Mesothelial cell of epicardium (in vitro differentiated cells): ENCODE measurements at places on chromosomes 13 and 19. TPM values are rescaled to one million over a fixed set of nuclear protein-coding genes. Genes with fewer than 3 reads are reported as not detected.

DNA sequence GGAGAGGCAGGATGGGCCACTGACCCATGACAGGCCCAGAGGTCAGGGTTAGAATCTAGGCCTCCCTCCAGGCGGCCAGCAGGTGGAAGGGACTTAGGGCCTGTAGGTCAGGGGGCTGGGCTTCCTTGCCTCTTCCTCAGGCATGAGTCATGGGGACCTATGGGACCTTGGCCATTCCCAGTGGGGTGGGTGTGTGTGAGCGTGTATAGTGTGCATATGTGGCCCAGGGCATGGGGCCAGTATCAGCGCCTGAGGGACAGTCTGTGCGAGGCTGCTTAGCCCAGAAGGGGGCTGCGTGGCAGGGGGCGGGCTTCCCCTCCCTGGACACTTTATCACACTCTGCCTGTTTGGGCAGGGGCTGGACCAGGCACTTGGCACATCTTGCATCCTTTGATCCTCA lies 13.3 kb downstream of the KCTD15 start:
- no peak for DNase-seq
- H3K27me3 ChIP-seq: no peaks in the 10 kb centered on the region
- H3K4me1 ChIP-seq: no peaks in the 10 kb centered on the region
- no peak overlapping the region for H3K27ac ChIP-seq
- H3K36me3 ChIP-seq: peaks cover 34% of the 10 kb centered on the region

GRCh38 chr19:7527516-7528191 lies 5.2 kb downstream of the MCOLN1 start:
- no peak for DNase-seq
- peaks cover 8% of the 10 kb centered on the region for H3K36me3 ChIP-seq
- peaks cover 5% of the 10 kb centered on the region for H3K4me1 ChIP-seq

Gene ZNF581
- total RNA-seq: 42.6 to 47.0 TPM (median 46.9 TPM) in 3 replicates

- peaks cover 5% of the 10 kb centered on the region for H3K4me1 ChIP-seq
- no peak overlapping the region for H3K4me3 ChIP-seq
- DNase-seq: no peak
- peaks cover 22% of the 10 kb centered on the region for H3K27me3 ChIP-seq
Observed at GRCh38 chr13:44312834-44313551, 60.6 kb upstream of the SERP2 start.

Gene GIPR
- 3.6 to 5.1 TPM (median 4.1 TPM) in 3 replicates for total RNA-seq

DNA sequence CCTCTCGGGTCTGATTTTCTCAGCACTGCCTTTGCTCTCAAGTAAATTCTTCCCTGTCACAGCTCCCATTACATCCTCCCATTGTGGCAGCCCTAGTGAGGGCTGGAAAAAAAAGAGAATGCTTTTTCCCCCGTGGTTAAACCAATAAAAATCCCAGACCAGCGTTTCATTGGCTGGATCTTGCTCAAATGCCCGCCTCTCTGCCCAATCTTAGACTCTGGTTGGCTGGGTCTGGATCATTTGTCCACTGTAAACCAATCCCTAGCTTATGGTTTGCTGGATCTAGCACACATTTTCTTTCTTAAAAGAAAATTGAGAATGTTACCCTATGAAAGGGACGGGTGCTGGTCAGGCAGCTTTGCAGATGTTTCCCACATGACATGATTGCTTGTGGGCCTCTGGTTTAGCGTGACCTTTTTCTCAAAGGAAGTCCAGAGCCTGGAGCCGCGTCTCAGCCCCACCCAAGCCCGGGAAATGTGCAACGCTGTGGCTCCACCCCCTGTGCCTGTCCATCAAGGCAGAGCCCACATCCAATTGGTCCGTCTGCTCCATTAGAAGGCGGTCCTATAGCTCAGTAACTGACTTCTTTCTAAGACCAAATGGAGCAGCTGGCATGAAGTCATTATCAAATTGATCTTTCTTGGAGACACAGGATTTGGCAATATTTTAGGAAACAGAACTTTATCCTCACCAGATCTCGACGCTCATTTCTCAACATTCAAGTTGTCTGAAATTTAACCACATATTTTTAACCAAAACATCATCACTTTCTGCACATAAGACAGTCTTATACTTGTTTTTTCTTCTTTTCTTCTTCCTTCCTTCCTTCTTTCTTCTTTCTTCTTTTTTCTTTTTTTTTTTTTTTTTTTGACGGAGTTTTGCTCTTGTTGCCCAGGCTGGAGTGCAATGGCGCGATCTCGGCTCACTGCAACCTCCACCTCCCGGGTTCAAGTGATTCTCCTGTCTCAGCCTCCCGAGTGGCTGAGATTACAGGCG lies 2.6 kb upstream of the MCEMP1 start:
- no peak overlapping the region for H3K4me3 ChIP-seq
- H3K4me1 ChIP-seq: peaks cover 2% of the 10 kb centered on the region
- no peaks in the 10 kb centered on the region for H3K36me3 ChIP-seq

Gene MAMSTR
- 5.8 to 6.5 TPM (median 6.0 TPM) in 3 replicates for total RNA-seq

DNA sequence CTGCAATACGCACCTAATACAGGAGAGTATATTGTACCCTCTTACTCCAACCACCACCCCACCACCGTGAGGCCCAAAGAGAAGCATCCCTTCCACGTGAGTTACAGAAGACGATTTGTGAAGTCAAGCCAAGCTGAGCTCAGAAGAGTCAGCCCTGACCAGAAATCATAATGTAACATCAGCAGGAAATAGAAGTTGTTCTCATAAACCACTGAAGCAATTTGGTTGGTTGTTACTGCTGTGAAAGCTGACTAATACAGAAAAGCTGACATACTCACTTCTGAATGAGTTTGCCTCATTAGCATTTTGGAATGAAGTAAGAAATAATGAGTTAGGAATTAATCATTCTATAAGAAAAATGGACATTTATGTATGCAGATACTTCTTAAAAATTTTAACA lies 749.4 kb upstream of the SLC10A2 start:
- DNase-seq: no peak
- peaks cover 4% of the 10 kb centered on the region for H3K36me3 ChIP-seq
- no peak overlapping the region for H3K27ac ChIP-seq
- no peak overlapping the region for H3K4me3 ChIP-seq

Gene CEACAM20
- not detected in 3 replicates for total RNA-seq

Gene TUBA3C
- not detected in 3 replicates for total RNA-seq

DNA sequence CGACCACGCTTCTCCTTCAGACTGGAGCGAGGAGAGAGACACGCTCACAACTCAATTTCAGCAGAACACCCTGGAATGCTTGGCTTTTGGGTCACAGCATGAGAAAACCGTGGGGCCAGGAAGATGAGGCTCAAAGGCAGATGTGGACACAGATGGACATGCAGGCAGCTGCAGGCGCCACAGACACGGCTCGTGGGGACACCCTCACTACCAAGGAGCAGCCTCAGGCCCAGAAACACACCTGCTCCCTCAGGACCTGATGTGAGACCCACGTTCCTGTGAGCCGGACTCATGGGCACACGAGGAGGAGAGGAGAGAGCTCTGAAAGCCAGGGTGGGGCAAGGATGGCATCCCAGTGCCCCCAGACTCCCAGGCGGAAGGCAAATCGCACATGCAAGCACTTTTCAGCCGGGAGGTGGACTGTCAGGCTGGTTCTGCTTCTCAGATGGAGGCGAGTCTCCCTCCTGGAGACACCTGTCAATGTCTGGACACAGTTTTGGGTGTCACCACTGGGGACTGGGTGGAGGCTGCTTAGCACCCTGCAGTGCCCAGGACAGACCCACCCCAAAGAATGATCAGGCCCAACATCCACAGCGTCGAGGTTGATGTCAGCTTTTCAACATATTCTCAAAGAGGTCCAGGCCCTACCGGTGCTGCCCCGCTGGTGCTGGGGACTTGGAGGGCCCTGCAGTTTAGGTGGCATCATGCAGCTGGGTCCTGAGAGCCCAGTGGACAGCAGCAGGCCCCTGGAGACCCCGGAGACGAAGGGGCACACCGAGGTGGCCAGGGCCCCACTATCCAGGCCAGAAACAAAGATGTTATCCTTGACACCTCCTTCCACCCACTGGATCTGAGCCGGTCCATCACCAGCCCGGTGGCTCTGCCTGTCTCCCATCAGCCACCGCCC lies 2.3 kb downstream of the ABHD17A start:
- no peak overlapping the region for H3K27ac ChIP-seq
- DNase-seq: no peak
- peaks cover 37% of the 10 kb centered on the region for H3K4me1 ChIP-seq
- H3K36me3 ChIP-seq: no peaks in the 10 kb centered on the region

GRCh38 chr13:72208112-72208645 lies 341.2 kb upstream of the DACH1 start:
- DNase-seq: no peak
- H3K36me3 ChIP-seq: no peaks in the 10 kb centered on the region
- H3K4me3 ChIP-seq: no peak overlapping the region
- H3K27ac ChIP-seq: no peak overlapping the region
- no peaks in the 10 kb centered on the region for H3K27me3 ChIP-seq
